Thoracic aorta (tissue), 2 donors: ENCODE measurements at places on chromosomes 3 and 15. TPM values are rescaled to one million over a fixed set of nuclear protein-coding genes. Genes with fewer than 3 reads are reported as not detected.

- no peak for DNase-seq
Observed at GRCh38 chr3:172286548-172287148, 161.6 kb downstream of the GHSR start.

DNA sequence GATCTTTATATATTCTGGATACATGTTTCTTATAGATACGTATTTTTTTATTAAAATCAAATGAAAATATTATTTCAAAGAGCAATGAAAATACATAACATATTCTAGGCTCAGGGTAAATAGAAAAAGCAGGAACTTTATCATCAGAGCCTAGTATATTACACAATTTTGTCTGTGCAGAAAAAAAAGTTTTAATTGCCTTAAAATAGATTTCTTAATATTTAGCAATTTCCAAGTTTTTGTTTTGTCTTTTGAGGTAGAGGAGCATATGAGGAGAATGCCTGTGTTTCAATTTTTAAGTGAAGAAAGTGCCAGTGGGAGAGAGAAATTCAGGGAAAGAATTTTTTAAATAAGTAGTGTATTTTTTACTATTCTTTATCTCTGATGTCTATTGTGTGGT is 10.5 kb downstream of the CAPN7 start:
- DNase-seq = no peak

GPR62 gene
- total RNA-seq = not detected

CA12 gene
- 26.8 TPM for total RNA-seq
